ENCODE measurements at places on chromosomes 11 and 22.

- DNase-seq, result no peak
Observed at GRCh38 chr11:95605271-95605940, 184.2 kb downstream of the FAM76B start.

DNA sequence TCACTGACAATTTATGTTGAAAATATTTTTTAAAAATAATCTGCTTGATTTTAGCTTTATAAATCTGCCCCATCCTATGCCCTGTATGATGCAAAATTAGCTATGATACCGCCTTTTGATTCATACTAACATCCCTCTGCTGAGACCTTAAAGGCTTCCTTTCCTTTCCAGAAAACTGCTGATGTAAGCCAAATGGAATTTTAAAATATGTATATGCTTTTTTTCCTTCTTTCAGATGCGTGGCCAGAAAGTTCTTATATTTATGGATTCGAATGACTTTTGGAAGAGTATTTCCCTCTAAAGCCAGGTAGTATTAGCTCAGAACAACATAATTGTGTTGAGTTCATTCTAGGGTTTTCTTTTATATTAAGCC, 34.5 kb downstream of the SFI1 start:
- no peak for DNase-seq

- no peak for DNase-seq
Observed at GRCh38 chr22:32281072-32281471, 25.9 kb upstream of the SLC5A4 start.

DNA sequence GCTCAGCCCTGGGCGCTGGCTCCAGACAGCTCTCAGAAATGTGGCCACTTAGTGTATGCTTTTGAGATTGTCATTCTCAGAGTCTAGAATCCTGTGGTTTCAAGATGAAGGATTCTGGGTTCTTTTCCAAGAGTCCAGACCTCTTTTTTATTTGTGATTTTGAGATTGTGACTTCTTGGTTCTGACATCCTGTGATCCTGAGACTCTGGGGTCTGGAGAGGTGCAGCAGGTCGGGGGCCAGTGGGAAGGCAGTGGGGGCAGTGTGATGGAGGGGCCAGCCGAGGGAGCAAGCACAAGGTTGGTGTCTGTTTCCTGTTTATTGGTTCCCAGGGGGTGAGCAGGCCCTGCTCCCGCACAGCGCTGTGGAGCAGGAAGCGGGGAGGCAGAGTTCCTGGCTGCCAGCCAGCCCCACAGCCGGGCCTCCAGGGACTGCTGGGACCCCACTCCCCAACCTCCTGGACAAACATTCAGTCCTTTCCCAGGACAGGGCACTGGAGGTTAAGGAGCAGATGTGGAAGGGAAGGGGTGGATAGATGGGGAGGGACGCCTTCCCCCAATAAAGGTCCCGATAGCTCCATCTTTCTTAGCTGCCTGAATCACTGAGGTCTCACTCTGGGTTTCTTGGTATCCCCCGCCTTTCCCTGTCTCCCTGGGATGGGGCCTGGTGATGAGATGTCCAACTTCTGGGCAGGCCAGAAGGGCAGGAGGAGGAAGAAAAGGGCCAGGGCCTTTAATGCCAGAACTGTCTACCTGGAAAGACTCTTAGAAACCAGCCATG, 13.7 kb downstream of the ARHGEF17 start:
- DNase-seq, result no peak

GRCh38 chr11:94449029-94449428, 44.6 kb downstream of the MRE11 start:
- DNase-seq, result no peak

DNA sequence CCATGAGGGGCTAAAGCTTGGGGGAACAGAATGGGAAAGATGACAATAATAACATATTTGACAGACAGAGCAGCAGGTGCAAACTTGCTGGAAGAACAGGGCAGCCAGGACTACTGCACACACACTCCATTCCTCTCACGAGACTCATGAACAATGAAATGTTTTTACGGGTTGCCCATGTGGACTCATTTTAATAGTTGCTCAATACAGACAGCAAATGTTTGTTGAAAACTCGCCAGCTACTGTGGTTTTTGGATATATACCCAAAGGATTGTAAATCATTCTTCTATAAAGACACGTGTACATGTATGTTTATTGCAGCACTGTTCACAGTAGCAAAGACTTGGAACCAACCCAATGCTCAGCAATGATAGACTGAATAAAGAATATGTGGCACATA, 10.3 kb downstream of the SYT13 start:
- no peak for DNase-seq

DNA sequence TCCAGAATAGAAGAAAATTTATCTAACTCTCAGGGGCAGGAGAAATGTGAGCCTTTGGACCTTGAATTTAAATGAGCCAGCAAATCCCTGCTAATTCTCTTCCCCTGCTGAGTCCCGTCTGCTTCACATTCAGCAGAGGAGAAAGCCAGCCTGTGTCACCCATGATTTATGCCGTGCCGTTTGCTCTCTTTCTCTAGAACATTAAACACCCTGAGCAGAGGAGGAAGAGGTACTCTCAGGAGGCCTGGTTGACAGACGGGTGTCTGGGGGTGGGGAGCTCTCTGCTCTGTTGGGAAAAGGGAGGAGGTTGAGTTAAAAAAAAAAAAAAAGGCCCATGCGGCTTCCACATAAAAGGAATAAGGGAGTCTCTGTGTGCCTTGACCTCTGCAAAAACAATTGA, 11.3 kb upstream of the MTMR3 start:
- no peak for DNase-seq

- DNase-seq, result no peak
Observed at GRCh38 chr11:12496181-12497025, 119.0 kb downstream of the PARVA start.

GRCh38 chr11:108085672-108086071, 35.7 kb upstream of the ACAT1 start:
- DNase-seq, result no peak

GRCh38 chr11:111801135-111801534, 34.9 kb upstream of the PPP2R1B start:
- no peak for DNase-seq
